ENCODE measurements at places on chromosomes 16 and 17.

GRCh38 chr16:52076332-52076731 lies 470.6 kb downstream of the TOX3 start:
- DNase-seq = no peak

DNA sequence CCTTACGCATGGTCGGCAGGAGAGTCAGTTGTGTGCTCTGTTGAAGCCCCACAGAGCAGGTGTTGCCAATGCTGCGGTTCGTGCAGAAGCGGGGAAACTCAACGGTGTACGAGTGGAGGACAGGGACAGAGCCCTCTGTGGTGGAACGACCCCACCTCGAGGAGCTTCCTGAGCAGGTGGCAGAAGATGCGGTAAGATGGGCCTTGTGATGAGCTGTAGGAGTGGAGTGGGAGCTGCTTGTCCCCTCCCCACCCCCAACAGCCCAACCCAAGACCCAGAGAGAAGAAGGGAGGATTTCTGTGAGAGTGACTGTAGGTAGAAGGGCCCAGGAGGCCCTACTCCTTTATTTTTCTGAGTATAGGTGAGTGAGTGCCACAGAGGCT lies 4.9 kb downstream of the CDK5RAP3 start:
- no peak for DNase-seq

DNA sequence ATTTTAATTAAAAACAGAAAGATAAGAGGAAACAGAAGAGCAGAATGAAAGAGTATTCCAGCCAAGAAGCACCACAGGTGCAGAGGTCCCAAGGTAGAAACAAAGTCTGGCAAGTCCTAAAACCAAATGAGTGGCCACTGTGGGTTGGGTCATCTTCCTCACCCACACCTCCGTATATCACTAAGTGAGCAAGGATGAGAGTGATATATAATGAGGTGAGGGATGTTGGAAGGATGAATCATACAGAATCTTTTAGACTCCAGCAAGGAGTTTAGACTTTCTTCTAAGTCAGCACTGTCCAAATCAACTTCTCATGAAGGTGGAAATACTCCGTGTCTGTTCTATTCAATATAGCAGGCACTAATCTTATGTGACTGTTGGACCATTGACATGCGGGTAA lies 70.8 kb downstream of the SHISA9 start:
- DNase-seq = no peak

GRCh38 chr16:88383401-88384221 lies 852 bp downstream of the ZNF469 start:
- DNase-seq = no peak

GRCh38 chr16:17654571-17654970 lies 183.8 kb upstream of the XYLT1 start:
- no peak for DNase-seq

GRCh38 chr17:67662712-67663111 lies 55.0 kb upstream of the NOL11 start:
- DNase-seq = no peak

DNA sequence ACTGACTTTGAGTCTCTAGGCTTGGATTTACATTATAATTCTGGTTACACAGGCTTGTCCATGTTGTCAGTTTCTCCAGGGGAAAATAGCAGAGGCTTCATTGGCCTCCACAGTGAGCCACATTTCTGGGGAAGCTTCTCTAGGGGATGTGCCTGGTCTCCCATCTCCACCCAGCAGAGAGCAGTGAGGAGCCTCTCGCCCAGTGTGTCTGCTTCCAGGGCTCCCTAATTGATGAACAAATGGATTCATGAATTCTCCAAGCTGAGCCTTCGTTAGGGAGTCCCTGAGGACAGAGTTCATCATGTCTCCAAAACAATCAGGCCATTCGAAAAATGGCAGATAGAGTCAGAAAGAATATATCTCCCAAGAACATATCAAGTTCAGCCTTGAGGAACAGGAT lies 162.4 kb upstream of the TOX3 start:
- DNase-seq = no peak

- DNase-seq = no peak
These were observed 31.1 kb downstream of the RAI1 start for GRCh38 chr17:17712268-17712924.

DNA sequence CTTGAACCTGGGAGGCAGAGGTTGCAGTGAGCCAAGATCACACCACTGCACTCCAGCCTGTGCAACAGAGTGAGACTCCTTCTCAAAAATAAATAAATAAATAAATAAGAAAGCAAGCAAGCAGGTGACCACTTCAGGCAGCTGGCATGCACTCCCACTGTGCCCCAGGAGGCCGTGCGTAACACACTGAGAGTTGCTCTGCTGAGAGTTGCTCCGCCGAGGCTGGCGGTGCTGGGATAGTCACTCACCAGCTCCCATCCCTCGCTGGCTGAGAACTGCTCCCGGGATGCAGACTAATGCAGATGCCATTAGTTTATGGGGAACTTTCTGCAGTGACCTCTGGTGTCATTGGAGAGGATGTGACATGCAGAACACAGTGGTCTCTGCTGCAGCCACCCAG lies 105.7 kb upstream of the PLCG2 start:
- DNase-seq = no peak

DNA sequence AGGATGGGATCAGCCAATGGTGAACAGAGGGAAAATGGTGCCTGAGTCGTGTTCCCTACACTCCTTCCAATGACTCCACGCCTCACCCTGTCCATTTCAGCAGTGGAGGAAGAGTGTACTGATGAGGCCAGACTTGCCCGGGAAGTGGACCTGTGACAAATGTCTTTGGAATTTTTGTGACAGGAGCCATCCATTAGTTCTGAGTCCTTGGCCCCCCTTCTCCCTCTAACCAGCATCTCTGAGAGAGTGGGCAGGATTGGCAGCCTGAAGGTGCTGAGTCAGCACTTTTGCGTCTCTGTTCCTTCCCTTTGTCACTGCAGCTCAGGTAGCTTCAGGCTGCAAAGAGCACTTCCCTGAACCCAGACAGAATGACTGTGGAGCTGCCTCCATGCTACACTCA lies 30.8 kb downstream of the BEAN1 start:
- no peak for DNase-seq

DNA sequence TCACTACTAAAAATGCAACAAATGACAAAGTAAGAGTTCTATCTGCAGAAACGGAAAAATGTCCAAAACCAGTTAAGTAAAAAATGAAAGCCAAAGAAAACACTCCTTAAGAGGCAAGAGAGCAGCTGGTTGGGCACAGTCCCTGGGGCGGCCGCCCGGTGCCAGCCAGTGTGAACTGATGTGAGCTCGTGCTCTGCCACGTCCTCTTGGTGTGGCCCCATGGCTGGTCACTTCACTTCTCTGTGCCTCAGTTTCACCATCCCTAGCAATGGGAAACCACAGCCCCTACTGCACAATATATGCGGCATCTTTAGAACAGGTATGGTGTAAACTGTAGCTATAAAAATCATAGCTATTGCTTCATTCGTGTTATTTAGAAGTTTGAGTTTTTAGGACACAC lies 21.2 kb downstream of the USP36 start:
- DNase-seq = no peak

DNA sequence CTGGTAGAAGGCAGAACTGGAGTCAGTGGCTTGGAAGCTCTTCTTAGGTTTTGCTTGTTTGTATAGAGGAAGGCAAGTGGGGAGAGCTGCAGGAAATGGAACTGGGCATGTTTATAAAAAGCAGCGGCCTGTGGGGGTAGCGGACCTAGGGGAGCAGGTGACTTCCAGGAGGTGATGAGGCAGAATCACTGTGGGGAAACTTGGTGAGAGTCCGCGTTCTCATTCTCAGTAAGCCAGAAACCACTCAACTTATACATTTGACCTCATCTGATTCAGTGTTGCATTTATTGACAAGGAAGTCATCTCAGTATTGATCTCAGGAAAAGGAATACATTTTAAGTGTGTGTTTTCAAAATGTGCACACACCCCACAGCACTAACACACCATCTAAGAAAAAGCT lies 299.8 kb downstream of the CNTNAP4 start:
- DNase-seq = no peak

- DNase-seq = no peak
These were observed 9.3 kb upstream of the TBKBP1 start for GRCh38 chr17:47684535-47685193.

DNA sequence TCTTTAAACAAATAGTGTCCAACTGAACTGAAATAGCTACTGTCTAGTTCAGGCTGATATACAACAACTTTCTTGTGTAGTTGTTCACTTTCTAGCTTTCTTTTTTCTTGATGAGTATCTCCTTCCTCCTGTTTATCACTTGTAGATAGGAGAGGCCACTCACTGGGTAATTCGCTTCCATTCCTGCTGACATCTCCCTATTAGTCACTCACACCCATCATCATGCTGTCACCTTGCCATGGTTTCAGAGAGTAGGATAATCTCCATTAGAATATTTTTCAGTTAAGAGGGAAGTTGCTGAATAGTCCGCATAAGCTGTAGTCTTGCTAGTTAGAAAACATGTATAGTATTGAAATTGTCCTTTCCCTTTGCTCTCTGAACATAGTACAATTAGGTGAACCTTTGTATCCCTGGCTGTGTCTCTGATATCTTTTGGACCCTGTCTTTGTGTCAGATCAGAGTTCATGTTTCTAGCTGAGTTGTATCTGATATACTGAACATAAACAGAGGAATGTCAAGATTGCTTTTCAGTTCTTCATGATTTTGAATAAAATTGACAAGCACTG lies 64.4 kb upstream of the RASL10B start:
- no peak for DNase-seq

DNA sequence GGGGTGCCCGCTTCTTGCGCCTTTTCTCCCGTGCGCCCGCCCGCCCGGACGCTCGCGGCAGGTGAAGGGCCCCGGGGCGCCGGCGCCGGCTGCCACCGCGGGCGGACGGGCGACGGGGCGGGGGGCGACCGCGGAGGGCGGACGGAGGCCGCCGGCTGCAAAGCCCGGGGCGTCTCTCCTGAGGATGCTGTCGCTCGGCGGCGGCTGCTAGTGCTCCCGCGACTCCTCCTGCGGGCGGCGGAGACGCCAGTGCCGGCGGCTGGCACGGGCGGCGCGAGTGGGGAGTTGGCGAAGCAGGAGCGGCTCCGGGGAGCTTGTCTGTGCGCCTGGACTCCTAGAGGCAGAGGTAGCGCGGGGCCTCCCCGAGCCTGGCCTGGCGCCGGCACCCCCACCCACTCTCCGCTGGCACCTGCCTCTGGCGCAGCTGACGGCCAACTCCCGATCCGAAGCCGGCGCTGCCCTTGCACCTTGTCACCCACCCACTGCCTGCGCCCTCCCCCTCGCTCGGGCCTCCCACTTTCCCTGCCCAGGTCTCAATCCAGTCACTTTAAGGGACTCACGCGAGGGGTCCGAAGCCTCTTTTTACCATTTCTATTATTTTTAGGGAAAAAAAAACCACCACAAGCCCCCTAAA lies at the start of gene FAM20A:
Gene FAM20A (minus strand): TSS at position 437 of the 634 bp plus-strand sequence. CDS start 701 bp downstream, outside the sequence.
- DNase-seq = no peak

DNA sequence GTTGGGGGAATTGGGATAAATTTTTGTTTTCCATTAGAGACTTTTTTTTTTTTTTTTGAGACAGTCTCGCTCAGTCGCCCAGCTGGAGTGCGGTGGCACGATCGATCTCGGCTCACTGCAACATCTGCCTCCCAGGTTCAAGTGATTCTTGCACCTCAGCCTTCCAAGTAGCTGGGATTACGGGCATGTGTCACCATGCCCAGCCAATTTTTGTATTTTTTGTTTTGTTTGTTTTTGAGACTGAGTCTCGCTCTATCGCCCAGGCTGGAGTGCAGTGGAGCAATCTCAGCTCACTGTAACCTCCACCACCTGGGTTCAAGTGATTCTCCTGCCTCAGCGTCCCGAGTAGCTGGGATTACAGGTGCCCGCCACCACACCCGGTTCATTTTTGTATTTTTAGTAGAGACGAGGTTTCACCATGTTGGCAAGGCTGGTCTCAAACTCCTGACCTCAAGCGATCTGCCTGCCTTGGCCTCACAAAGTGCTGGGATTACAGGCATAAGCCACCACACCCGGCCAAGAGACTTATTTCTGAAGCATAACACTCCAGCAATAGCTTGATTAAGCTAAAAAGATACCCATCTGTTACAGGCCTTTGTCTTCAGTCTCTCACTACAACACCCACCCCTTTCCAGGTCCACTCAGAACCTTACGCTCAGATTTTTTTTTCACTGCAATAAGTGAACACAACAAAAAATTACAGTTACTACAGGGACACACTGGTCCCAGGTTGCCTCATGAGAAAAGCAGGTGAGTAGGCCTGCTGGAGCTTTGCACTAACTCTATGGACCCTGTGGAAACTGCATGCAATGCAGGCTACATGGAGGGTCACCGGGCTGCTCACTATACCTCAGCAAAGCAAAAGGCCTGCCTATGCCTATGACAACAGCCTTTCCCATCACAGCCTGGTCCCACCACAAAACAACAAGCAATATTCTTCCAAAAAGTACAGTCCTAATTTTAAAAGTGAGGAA lies 34.6 kb downstream of the KANSL1 start:
- no peak for DNase-seq

DNA sequence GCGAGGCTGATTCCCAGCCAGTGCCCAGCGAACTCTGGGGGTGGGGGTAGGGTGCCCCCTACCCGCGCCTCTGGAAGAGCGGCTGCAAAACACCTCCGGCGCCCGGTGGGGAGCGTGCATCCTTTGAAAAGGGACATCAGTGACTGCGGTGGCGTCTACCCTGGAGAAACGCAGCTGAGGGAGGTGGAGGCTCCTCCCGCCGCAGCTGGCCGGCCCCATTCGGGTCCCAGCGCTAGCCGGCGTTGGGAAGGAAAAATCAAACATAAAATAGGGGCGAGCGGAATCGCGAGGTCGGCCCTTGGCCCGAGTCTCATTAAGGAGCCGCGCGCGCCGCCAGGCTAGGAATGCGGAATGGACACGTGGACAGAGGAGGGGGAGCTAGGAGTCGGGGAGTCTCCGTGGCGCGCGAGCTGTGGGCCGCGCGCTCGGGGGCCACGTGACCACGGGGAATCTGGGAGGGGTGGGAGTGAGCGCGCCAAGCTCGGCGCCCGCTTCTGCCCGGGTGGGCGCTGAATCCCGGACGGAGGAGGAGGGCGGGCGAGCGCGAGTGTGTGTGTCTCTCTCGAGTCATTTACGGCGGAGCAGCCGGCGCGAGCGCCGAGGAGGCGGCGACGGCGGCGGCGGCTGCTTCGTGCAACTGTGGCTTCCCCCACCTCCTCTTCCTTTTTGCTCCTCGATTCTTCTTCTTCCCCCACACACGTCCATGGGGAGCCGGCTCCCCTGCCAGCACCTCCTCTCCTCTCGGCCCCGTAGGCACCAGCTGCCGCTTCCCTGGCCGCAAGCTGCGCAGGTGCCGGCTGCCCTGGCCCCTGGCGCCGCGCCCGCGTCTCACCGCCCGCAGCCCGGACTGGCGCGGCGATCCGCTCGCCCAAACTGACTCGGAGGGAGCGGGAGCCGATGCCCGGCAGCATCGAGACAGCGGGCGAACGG lies at the start of gene TMEM132E:
Gene TMEM132E (plus strand): TSS at position 566 of the 930 bp plus-strand sequence. CDS start 1,495 bp downstream, outside the sequence.
- no peak for DNase-seq
